ENCODE measurements at places on chromosomes 11 and 22. TPM values are rescaled to one million over a fixed set of nuclear protein-coding genes. Genes with fewer than 3 reads are reported as not detected.

- DNase-seq = no peak
These were observed 32.7 kb downstream of the TBC1D22A start for GRCh38 chr22:46795140-46795539.

DNA sequence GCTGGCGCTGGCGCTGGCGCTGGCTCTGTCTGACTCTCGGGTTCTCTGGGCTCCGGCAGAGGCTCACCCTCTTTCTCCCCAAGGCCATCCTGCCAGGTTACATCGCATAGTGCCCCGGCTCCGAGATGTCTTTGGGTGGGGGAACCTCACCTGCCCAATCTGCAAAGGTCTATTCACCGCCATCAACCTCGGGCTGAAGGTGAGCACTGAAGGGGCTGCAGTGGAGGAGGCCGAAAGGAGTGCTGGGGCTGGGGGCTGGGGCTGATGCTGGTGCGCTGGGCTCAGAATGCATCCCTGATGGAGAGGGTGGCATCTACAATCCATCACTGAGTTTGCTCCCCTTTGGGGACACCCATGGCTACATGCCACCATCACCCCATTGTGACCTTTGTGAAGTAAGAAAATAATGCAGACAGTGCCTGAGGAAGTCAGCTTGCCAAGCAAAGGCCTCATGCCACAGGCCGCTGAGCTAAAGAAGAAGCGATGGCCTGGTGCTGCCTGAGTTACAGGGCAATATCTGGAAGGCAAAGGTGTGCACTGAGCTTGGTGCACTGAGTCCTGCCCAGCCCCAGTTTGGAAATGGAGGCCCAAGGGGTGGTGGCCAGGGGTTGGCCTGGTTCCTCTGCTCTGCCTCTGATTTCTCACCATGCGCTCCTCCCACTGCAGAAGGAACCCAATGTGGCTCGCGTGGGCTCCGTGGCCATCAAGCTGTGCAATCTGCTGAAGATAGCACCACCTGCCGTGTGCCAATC is 620 bp downstream of the SMPD1 start:
- DNase-seq = no peak

DNA sequence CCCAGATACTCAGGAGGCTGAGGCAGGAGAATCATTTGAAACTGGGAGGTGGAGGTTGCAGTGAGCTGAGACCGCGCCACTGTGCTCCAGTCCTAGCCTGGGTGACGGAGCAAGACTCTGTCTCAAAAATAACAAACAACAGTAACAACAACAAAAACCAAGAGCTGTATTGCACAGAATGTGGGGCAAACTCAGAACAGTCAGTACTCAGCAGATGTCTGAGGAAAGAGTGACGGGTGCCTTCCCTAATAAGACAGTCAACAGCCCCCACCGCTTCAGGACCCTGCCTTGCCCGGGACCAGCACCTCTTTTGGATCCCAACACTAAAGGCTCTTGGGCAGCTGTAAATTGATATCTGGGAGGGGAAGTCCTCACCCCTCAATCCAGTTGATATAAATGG is 40.3 kb downstream of the RIBC2 start:
- no peak for DNase-seq

DNA sequence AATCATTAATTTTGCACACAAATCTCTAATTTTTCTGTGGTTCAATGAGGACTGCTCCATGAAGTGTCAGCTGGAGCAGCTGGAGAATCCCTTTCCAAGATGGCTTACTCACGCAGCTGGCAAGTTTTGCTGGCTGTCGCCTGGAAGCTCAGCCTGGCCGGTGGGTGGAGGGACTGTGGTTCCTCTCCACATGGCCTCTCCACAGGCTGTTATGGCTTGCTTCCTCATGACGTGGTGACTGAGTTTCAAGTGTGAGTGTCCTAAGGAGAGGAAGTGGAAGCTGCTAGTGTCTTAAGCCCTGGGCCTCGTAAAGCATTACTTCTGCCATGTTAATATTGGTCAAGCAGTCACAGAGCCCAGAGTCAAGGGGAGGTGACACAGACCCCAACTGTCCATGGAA is 14.0 kb upstream of the NRIP3 start:
- DNase-seq = no peak

The DSCAML1 gene
- not detected for total RNA-seq

The TUB gene
- 1.8 TPM for total RNA-seq
